ENCODE measurements at places on chromosomes 1 and 21.

DNA sequence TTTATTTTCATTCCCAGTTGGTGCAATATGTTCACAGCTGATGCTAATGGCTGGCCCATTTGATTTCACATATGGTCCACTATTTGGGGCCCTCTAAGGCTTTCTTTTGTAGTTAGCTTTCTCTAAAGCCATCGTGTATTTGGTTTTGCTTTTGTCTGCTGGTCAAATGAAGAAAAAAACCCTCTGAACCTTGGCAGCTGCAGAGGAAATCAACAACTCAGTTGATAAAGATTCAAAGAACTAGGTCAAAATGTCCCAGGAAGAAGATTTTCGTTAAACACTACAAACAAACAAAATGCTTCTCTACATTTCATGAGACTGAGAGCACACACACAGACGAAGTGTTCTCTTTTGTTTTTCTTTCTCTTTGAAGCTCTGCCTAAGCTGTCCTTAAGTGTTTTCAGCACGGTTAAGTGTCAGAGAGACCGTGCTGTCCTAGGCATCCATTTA is 655.0 kb downstream of the RWDD3 start:
- no peak for DNase-seq

DNA sequence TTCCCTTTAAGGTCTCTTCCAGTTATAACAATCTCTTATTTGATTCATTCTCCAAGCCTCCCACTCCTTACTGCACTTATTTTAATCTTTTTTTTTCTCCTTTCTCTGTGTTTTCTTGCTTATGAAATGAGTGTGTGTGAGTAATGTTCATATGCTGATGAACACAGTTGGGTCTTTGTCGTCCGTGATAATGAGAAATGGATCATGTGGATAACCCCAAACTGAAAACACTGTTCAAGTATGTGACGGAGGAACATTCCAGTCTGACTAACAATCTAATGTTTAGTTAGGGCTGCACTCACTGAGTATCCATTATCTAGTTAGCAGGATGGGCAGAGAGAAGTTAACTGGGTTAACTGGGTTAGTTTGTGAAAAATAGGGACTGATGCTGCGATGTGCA is 253.1 kb upstream of the DUSP10 start:
- no peak for DNase-seq

DNA sequence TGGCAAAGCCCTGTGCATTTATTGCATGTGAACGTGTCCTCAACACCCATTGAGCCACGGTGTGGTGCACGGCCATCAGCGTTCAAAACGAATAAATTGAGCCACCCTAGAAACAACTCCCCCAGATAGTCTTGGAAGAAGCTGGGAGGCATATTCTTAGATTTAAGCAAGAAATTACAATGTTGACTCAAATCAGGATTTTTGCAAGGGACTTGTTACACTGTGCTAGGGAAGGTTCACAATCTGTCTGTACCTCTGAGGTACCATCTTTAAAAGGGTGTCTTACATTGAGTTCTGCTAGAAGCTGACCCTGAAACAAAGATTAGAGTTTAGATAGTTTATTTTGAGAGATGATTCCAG is 16.2 kb downstream of the CD247 start:
- no peak for DNase-seq

DNA sequence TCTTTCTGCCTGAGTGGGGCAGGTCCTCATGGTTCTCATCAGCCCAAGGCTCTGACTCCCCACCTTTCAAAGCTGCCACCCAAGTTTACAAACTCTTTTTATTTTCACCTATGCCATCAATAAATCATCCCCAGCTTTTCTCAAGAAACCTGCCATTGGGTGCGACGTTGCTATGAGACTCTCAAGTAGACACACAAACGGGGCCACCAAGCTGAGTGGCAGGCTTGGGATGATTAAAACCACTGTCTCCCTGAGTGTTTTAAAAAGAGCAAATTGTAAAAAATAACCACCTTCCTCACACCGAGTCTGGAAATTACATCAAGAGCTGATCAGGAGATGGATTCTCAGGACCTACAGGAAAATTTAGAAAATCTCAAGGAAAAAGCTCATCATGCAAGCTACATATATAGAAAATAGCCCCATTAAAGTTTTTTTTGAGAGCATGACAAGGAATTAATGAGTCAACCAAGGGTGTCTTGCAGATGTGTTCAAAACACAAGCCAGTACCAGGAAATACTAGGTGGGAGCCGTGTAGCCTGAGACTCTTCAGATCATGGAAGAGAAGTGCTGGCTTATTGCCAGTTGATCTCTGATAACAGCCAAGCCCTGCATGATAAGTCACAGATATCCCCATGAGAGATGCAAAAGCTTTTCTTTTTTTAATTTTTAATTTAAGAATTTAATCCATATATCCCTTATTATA is 158.4 kb upstream of the BACE2 start:
- no peak for DNase-seq

GRCh38 chr21:45954261-45954660 is 27.3 kb upstream of the COL6A1 start:
- DNase-seq, result no peak

- DNase-seq, result no peak
Measured at GRCh38 chr21:35268261-35268660, 219.2 kb upstream of the RUNX1 start.

- no peak for DNase-seq
Measured at GRCh38 chr1:6348511-6349191, 44.9 kb downstream of the ACOT7 start.

- no peak for DNase-seq
Measured at GRCh38 chr21:27693376-27693775, 726.5 kb upstream of the ADAMTS5 start.

GRCh38 chr1:228786361-228787129 is 51.3 kb downstream of the RHOU start:
- DNase-seq, result no peak

DNA sequence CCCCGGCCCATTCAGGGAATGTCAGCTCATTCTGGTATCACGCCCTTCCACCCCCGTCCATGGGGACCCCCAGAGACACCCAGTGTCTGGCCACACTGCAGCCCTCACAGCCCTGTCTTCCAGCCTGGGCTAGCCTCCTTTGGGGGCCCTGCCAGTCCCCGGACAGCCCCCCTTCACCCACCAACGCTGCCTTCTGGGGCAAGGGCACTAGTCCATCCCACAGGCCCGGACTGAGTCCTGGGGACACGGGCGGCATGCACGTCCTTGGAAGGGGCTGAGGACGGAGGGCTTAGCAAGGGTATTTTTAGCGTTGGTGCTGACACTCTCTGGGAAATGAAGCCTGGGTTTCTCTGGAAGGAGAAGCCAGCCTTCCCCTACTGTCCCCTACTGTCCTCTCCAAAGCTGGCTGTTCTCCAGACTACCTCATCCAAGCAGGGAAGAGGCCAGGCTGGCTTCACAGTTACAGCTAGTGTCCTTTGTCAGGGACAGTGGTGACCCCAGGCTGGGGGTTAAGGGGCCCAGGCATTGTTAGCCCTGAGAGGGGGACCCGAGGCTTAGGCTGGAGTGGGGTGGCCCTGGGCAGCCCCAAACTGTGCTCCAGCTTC is 39.5 kb downstream of the COQ8A start:
- no peak for DNase-seq

DNA sequence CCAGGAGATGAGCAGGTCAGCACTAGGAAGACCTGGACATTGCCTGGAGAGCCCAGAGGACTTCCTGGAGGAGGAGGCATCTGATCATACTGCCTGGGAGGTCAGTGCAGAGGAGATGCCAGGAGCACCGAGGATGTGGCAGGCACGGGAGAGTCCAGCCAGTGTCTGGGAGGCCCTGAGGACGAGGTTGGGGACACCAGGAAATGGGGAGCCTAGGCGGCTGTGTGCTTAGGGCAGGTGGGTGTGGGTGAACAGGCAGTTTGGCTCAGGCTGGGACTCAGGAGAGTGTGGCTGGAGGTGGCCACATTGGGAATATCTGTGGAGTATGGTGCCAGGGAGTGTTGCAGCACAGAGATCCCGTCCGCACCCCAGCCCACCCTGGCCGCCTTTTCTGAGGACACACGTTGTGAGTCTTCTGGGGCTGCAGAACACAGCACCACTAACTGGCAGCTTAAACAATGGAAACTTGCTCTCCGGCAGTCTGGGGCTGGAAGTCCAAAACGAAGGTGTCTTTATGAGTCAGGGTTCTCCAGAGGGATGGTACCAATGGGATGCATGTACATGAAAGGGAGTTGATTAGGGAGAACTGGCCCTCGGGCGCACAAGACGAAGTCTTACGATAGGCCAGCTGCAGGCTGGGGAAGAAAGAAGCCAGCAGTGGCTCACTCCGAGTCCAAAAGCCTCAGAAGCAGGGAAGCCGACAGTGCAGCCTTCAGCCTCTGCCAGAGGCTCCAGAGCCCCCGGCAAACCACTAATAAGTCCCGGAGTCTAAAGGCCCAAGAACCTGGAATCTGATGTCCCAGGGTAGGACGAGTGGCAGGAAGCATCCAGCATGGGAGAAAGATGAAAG is 58.0 kb downstream of the FAAP20 start:
- no peak for DNase-seq

GRCh38 chr1:39654291-39654690 is 14.8 kb upstream of the HEYL start:
- no peak for DNase-seq

GRCh38 chr1:181493166-181493565 is 9.8 kb downstream of the CACNA1E start:
- no peak for DNase-seq

DNA sequence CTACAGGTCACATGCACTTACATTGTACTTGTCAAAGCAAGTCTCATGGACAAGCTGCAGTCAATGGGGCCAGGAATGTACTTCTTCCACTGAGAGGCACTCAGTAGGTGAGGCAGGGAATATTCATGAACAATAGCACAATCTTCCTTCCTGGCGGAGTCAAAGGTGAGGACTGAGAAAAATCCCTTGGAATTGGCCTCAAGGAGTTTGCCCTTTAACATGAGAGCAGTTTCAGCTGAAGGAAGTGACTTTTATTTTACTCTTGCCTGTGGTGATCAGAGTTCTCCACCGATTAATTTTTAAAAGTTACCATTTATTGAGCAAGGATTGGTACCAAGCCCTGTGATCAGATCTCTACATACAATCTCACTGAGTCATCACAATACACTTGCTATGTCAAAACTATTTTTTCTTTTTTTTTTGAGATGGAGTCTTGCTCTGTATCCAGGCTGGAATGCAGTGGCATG is 11.2 kb upstream of the AK2 start:
- no peak for DNase-seq

GRCh38 chr1:46041974-46042373 is 90.5 kb downstream of the PIK3R3 start:
- DNase-seq, result no peak

GRCh38 chr1:183905508-183906113 is 100.7 kb downstream of the RGL1 start:
- DNase-seq, result no peak

- no peak for DNase-seq
Measured at GRCh38 chr1:168236836-168237611, 11.2 kb downstream of the SFT2D2 start.

- no peak for DNase-seq
Measured at GRCh38 chr1:18396247-18396980, 84.3 kb upstream of the KLHDC7A start.

DNA sequence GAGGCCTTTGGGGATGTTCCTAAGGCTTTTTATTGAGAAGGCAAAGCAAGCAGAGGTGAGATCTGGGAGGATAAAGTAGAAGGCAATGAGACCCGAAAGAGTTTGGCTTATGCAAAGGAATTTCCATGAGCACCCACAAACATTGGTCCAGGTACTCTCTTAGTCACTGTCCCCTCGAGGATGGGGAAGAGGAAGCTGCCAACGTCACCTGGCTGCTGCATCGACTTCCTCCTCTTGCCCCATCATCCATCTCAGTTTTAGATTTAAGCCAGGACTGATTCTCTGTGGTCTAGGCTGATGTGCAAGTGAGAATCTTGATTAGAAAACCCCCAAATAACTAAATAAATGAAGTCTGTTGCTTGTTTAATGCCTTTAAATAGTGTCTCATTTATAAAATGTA is 28.7 kb downstream of the RUNX1 start:
- DNase-seq, result no peak

- DNase-seq, result no peak
Measured at GRCh38 chr1:201513498-201514243, 6.7 kb upstream of the CSRP1 start.

GRCh38 chr1:198132060-198132781 is 24.6 kb upstream of the NEK7 start:
- no peak for DNase-seq

DNA sequence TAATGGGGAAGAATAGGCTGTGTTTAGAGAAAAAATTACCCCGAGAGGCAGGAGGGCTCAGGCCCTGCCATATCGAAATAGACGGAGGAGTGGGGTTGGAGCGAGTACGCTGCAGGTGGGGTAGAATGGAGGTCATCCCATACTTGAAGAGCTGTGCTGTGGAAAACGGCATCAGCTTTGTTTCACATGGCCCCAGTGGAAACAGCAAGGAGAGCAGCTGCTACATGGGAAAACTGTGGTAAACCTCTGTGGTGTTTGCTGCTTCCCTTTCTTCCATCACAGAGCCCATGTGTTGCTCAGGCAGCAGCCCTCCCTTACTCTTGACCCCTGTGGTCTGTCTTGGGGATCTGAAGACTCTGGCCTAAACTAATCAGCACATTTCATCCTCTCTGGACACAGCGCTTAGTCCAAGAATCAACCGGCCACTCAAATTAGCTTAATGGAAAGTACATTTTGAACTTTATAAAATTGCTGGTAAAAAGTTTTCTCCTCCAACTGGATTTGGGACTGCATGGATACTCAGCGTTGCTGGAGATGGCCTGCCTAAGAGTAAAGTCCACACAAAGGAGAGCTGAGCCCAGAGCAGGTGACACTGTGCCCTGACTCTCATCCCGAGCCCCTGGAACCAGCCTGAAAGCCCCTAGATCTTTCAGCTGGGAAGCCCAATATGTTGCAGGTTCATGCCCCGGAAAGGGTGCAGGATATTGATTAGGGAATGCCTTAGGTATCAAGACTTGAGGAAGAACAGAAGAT is 127.1 kb upstream of the GADD45A start:
- no peak for DNase-seq

DNA sequence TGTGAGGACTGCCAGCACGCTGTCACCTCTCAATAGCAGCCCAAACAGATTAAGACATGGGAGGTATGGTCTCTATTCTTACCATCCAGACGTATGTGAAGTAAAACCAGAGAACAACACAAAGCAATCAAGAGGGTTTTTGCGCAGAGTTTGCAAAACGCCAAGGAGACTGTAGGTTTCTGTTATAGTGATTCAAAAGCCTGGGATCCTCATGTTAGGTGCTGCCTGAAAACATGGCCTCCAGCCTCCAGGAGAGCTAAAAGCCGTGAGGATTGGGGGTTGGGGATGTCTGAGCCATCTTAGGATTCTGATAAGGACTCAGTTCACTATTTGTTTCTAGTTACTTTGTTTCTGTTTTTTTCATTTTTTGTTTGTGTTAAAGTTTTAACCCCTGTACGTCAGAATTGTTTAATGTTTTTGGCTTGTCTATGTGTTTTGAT is 4.2 kb upstream of the CCT8 start:
- DNase-seq, result no peak

GRCh38 chr1:77830946-77831345 is 51.5 kb downstream of the MIGA1 start:
- DNase-seq, result no peak

GRCh38 chr1:248114890-248115289 is 19.9 kb downstream of the OR2L13 start:
- no peak for DNase-seq

- no peak for DNase-seq
Measured at GRCh38 chr1:231338270-231339128, at the start of gene SPRTN. Gene SPRTN, plus strand, starts transcription at chr1:231338293. Its CDS starts 91 bp downstream, at chr1:231338384.

Measured in stimulated activated CD8-positive, alpha-beta memory T cell treated with anti-CD3 and anti-CD28 coated beads, Interleukin-4, amount 100 ng/mL, for 4 hours (primary cell).